ENCODE measurements at places on chromosomes 7 and 10.

DNA sequence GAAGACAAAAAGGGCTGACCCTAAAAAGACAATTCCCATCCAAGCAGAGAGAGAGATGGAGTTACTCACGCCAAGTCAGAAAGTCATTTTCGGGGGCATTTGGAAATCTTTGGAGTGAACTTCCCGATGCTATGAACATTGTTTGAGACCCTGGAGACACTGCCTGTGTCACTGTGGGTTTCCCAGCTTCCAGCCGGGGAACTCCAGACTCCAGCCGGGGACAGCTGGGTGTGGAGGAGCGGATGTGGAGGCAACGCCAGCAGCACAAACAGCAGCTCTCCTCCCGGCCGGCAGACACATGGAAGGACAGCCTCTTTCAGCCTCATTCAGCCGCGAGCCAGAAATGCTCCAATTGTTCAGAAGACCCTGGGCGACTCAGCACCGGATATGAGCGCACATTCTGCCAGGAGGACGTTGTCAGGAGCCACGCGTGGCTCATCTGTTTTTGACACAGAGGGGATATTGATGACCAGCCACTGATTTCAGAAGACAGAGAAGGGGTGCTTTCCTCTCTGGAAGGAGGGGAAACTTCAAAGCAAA lies 97.6 kb downstream of the PRPF18 start:
- DNase-seq: no peak

DNA sequence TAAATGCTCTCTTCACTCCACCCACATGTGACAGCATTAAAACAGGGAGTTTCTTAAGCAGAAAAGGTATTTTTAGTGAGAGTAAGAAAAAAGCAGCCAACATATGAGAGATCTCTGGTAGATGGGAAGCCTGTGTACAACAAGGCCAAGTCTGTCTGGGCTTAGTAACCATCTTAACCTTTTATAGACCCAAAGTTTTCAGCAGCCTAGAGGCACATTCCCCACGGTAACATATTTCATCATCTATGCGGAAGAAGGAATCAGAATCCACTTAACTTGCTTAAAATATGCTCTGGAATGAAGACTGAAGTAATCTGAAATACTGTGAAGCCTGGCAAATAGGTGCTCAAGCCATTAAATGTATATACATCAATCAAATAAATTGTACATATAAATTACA lies 127.8 kb downstream of the RAPGEF5 start:
- DNase-seq: no peak

DNA sequence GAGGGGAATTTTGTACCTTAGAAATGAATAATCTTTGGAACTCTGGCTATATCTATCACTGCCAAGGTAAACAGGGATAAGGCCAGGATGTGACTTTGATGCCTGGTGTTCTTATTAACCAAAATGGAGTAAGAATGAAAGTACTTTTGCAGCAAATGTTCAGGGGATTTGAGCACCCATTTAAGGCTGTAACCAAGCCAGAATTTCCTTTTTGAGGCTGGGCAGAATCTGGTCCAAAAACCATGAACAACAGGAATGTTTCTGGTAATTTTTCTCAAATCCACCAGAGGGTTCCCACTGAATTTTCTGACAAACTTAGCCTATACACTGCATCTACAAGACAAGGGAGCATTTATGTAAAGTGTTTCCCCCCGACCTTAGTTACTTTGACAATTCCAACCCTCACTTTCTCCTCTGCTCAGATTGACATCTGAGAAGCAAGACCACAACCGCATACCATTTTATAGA lies 120.6 kb downstream of the BAMBI start:
- DNase-seq: no peak

GRCh38 chr7:145339319-145339718 lies 503.5 kb upstream of the TPK1 start:
- no peak for DNase-seq

- DNase-seq: no peak
Measured at GRCh38 chr7:156948361-156948760, 1.2 kb upstream of the NOM1 start.

DNA sequence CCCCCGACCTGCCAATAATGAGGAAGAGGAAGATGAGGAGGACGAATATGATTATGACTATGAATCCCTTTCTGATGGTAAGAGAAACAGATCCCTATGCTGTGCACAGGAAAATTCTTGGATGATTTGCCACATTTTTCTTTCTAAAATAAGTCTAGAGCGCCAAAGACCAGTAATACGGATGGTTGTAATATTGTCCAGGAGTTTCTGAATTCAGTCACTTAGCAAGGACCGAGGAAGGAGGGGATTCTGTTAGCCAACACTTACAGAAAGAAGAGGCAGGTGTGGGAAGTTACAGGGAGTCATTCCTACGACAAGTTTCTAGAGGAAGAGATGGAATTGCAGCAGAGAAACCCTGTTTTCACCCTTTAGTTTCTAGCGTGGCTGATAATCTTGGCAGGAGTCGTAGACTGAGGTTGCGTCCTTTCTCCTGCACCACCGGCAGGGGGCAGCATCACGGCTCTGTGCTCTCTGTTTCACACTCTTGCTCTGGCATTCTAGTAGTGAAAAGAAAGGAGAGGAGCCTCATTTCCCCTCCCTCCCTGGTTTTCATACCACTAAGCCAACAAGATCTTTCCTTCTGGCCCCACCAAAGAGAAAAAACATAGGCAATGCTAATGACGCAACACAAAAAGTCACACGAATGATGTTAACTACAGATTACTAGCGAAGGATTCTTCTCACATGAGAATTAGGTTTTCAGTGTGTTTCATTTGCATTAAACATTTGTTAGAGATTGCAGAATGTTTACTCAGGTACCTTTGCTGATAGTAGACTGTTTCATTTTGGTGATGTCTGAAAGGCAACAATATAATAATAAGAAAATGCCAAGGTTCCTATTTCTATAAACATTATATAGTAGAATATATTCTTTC lies 82.7 kb downstream of the NOC3L start:
- peak; percentile 38 for DNase-seq

DNA sequence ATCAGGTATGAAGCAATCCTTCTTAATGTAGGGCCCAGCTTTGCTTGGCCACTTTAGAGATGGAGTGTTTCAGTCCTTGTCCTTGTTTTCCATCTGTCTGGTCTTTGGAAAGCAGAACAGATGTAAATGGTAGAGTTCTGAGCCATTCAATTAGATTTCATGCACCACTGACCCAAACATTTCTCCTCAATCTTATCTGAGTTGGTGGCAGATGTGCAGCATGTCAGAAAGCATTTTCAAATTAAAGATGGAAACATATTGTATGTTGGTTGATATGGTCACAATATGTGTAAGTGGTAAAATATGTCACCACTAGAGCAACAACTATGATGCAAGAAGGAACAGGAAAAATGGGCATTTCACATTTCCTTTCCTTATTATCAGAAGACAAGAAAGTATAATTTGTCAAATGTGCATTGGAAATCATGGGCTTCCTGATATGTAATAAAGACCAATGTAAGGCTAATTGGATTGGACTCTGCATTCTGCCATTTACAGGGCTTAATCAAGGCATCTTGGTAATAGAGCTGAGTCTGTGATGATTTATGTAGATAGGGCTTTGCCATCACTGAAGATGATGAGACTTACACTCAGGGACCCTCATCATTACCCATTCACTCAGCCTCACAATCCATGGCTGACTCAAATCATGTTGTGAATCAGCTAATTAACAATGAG lies 750.7 kb downstream of the NRG3 start:
- DNase-seq: no peak

DNA sequence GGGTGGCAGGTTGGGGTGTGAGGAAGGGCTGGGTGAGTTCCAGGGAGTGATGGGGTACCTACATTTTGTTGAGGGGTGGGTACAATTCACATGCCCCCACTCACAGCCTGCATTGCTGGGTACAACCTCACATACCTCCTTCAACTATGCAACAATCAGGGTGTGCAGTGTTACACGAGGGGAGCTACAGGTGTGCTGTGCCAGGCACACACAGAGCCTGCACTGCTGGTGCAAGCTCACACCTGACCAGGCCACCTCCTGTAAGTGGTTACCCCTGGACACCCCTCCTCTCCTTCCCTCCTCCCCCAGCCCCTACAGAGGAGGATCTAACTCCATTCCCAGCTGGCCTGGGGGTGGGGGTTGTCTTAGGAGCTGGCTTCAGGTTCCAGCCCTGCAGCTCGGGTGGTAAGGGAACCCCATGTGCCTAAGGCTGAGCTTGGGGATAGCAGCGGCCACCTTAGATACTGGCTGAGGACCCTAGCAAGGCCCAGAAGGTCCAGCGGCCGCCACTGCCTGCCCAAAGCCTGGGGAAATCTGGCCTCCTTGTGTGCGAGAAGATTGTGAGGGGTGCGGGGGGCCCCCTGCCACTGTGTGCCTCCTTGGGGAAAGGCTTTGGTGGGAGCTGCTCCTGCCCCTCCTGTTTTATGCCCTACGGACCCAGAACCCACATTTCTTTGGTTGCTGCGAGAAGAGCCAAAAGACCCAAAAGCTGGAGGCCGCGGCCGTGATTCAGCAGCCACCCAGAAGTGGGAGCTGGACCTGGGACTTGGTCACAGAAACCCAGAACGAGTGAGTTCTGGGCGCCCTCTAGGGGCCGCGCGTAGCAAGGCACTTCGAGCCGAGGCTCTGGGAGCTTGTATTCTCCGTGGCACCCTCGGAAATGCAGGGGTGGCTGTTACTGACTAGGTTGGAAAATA lies 10.8 kb downstream of the TLX1 start:
- DNase-seq: peak; percentile 90

- no peak for DNase-seq
Measured at GRCh38 chr7:99844328-99844727, 16.5 kb downstream of the CYP3A43 start.

DNA sequence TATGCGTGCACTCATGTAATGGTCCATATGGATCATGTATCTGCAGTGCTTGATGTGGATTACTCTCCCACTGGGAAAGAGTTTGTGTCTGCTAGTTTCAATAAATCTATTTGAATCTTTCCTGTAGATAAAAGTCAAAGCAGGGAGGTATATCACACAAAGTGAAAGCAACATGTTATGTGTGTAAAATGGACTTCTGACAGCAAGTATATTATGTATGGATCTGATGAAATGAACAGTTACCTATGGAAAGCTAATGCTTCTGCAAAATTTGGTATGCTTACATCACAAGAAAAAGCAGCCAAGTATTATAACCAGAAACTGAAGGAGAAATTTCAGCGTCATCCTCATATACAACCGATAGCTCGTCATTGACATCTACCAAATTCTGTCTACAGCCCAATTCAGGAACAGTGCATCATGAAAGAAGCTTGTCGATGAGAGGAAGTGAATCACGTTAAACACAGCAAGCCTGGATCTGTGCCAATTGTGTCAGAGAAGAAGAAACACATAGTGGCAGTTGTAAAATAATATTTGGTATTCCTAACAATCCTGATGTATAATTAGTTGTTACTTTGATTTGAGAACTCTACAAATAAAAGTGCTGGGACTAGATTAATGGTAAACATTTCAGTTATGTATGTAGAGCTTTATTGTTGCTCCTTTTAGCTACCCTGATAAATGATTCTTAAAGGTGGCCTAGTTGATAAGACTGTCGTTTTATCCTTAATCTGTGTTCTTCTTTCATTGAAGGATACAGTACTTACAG lies 14.2 kb upstream of the SYPL1 start:
- no peak for DNase-seq

GRCh38 chr7:101953248-101953819 lies 135.9 kb downstream of the CUX1 start:
- no peak for DNase-seq

DNA sequence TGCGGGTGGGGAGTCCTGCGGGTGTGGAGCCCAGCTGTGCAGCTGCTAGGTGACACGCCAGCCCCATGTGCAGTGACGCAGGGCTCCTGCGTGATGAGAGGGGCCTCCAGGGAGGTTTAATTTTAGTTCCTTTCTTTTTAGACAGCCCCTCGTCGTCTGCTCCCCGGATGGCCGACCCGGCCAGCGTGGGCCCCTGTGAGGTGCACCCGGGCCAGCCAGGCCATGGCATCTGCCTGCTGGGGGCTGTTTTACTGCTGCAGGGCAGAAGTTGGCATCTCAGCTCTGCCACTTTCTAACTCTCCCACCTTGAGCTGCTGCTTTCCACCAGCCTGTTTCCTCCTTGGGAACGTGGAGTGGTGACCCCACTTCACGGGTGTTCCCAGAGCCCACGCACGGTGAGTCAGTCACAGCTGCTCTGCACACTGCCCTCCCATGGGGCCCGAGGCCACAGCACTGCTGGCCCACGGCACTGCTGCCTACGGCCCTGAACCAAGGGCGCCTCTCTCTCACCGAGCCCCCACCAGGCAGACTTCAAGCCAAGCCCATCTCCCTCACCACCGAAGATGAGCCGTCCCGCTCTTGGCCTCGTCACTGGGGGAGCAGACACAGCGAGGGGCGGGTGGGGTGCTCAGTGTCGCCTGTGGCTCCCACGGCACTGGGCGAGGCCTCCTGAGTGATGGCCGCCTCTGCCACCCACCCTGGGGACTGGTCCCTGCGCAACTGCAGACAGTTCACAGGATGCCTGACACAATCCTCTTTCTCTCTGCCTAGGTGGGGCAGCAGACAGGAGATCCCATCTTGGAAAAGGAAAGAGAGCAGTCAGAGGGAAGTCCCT lies 21.3 kb downstream of the CYP2W1 start:
- no peak for DNase-seq

- no peak for DNase-seq
Measured at GRCh38 chr10:88147000-88147798, 283.8 kb downstream of the PTEN start.

DNA sequence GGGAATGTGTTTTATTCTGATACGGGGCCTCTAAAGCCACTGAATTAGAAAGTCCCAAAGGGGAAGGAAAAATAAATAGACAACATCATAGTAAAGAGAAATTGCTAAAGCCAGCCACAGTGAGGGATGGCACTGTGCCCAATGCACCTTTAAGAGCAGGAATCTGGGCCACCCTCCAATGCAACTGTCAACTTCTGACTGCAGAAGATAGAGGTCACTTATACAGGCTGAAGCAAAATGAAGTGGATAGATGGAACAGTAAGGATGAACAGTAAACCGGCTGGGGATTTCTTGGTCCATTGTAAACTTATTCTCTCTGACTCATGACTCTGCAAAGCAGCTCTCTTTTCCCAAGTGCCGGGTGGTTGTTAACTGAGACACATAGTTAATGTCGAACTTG lies 54.0 kb upstream of the KCNIP2 start:
- peak; percentile 21 for DNase-seq

DNA sequence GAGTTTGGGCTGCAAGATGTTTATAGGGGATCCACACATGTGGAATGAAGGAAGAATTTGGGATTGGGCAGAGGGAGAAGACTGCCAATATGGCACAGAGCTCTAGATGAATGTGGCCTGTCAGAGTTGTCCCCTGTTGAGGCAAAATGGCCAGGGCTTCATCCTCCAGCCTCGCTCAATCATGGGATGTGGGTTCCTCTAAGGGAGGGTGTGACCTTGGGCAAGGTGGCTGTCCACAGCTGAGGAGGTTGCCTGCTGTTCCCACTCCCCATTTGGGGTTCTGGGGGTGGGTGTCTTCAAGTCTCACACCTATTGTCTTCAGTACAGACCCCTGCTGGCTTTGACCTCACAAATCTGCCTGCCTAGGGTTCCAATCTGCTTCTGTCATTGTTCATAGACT lies 121.6 kb upstream of the FAM204A start:
- DNase-seq: no peak
